ENCODE measurements at places on chromosomes 5 and 9.

- DNase-seq: no peak
These were observed 198.9 kb downstream of the TAF11L14 start for GRCh38 chr5:17832949-17833745.

DNA sequence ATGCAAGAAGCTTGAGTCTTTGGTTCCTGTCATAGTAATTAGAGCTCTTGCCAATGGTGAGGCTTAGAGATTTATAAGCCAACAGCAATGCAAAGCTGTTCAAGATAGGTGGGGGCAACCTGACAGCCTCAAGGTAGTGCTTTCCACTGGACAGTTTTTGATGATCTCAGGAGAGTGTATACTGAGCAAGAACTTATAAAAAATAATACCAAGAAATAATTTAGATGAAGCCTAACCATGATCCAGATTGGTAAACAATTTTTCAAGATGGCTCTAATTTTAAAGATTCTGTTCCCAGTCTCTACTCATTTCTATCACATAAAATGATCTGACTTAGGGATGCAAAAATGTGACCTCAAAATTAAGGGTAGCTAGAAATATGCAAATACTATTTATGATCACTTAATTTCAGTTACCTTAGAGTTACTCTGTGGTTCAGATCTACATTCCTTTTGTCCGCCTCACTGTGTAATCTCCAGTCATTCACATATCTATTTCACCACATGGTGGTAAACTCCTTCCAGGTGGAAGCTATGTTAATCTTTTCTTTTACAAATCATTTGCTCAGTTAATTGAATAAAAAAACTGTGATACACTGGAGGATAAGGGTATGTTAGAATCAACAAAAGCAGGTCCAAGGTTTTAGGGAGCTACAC lies 1228.0 kb upstream of the C9orf72 start:
- DNase-seq: no peak

- no peak for DNase-seq
These were observed 84.8 kb upstream of the MIER3 start for GRCh38 chr5:57036761-57037160.

DNA sequence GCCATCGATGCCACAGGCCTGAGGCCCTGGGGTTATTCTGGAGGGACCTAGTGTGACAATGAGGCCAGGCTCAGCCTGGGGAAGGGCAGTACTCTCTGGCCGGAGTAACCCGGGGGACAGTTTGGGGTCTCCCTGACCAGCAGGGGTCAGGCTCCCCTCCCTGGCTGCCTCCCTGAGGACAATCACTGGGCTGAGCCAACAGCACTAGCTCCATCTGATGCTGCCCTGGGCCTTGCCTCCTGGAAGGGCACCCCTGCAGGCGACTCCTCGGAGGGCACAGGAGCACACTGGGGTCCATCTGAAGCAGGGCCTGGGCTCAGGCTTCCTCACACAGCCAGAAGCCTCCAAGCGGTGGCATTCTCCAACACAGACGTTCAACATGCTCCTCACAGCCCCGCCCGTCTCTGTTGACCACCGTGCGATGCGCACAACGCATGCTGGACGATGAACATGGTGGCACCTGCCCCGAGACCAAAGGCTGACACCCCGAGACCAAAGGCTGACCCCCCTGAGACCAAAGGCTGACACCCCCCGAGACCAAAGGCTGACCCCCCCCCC lies 68.3 kb downstream of the ADAMTS2 start:
- no peak for DNase-seq

Measured in GM10248 (cell line).